ENCODE measurements at places on chromosomes 7 and 10. TPM values are rescaled to one million over a fixed set of nuclear protein-coding genes. Genes with fewer than 3 reads are reported as not detected.

DNA sequence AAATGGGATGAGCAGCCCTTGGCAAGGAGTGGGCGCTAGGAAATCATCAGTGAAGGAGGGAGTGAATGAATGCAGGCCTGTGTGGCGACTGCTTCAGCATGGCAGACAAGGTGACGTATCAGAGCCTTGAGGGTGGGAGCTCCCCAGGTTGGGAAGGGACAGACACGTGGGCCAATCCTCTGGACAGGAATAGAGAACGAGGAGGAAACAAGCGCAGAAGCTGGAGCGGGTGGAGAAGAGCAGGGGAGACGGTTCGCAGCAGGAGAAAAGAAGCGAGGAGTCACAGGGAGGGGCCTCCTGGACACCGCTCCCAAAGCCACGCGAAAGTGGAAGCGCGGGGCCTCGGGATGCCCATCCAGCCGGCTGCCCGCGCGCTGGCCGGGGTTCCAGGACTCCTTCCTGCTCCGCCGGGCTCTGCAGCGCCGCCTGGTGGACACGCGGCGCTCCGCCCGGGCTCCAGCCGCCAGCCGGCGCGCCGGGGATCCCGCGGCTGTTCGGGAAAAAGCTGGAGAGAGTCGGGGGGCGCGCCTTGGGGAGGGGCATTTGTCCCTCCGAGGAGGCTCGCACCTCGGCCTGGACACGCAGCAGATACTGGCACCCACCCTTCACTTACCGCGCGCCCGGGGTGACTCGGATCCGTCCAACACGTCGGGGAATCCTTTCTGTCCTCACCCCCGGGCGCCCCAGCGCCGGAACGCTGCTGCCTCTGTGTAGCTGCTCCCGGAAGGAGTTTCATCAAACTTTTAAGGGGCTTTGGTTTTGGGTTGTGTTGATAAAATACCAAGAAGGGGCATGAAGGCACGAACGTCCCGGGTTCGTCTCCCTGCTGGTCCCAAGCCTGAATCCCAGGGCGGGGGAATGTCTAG lies 6.3 kb downstream of the ZNF503 start:
- DNase-seq, result no peak

- no peak for DNase-seq
Observed at GRCh38 chr10:101671453-101671852, 23.5 kb downstream of the FBXW4 start.

DNA sequence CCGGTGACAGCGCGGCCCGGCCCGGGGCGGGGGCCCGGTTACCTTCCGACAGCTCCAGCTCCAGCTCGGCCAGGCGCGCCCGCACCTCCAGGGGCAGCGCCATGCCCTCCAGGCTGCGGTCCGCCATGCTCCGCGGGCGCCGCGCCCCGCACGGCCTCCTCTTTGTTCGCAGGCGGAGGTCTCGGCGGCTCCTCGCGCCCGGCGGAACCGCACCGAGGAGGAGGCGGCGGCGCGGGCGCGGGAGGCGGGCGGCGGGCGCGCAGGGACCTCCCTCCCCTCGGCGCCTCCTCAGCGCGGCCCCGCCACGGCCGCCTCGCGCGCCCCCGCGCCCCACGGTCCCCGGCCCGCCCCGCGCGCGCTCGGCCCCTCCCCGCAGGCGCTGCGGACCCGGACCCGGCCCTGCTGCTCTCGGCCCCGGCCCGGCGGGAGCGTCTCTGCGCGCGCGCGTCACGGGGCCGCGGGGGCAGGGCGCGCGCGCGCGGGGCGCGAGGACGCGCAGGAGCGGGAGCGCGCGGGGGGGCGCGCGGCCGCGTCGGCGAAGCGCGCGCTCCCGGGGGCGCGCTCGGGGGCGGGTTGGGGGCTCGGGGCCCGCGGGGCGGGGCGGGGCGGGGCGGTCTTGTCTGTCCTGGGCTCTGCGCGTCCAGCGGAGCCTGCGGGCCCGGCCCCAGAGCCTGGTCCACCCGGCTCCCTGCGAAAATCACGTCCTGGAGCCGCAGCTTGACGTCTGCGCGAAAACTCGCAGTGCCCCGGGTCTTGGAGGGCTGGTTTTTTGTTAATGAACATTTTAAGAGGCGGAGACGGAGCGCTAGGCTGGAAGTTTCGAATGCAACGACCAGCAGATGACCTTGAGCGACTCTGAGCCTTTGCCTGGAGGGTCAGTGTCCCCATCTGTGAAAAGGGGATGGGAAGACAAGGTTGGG lies at the start of gene DIP2C:
Gene DIP2C (minus strand): TSS at position 217 of the 920 bp plus-strand sequence. CDS start 90 bp downstream, at position 127.
- no peak for DNase-seq

- no peak for DNase-seq
Observed at GRCh38 chr10:48398261-48398660, 91.8 kb downstream of the MAPK8 start.

DNA sequence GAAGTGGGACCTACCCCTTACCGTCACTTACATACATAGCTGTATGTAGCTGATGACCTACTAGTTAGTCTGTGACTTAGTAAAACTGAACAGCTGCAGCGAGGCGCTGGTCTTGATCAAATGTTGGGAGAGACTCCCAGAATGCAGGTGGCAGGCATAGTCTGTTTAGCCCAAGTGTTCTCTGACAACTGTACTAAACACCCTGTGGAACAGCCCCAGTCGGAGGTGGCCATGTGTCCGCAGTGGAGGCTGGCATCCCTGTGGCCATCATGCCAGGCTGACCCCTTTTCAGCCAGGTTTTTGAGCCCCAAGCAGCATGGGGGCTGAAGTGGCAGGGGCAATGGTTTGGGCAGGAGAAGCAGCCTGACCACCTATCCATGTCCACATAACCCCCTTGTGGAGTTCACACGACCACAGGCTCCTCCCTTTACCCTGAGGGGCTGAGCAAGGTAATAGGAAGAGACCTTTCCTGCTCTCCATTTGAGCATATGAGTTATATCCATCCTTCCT lies 7.2 kb downstream of the ADCY1 start:
- no peak for DNase-seq

GRCh38 chr7:151334628-151335027 lies 7.0 kb upstream of the NUB1 start:
- DNase-seq, result no peak

- DNase-seq, result no peak
Observed at GRCh38 chr7:107723255-107723654, 20.7 kb upstream of the CBLL1 start.

- no peak for DNase-seq
Observed at GRCh38 chr10:33594475-33594874, 260.0 kb upstream of the NRP1 start.

DNA sequence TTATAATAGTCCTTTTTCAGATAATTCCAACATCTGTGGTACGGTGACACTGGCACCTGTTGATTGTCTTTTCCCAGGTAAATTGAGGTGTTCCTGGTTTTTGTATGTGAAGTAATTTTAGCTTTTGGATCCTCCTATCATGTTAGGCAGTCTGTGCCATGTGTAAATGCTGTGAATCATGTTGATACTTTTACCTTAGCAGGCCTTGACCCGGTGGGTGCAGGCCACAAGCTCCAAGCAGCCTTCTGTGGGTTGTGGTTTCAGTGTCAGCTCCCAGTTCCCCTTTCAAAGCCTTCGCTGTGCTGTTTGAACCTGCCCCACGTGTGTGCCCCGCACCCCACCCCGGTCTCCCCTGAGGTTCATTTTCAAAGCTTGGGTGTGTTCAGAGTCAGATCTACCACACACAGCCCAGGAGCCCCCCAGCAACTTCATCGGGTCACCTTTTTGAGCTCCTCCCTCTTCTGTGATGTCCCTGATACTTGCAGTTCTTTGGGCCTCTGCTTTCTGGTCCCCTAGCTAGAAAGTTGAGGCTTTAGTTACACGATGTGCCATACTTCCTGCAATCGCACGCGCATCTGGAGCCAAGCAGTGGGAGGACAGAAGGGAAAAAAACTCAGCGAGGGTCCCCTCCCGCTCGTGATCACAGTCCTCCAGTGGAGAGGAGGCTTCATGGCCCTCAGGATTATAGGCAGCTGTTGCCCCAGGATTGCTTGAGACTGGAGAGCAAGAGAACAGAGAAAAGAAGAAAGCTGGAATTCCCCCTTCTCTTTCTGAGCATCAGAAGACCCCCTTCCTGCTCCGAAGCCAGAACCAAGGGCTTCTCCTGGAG lies 8.7 kb upstream of the BHLHA15 start:
- peak; percentile 77 for DNase-seq

DNA sequence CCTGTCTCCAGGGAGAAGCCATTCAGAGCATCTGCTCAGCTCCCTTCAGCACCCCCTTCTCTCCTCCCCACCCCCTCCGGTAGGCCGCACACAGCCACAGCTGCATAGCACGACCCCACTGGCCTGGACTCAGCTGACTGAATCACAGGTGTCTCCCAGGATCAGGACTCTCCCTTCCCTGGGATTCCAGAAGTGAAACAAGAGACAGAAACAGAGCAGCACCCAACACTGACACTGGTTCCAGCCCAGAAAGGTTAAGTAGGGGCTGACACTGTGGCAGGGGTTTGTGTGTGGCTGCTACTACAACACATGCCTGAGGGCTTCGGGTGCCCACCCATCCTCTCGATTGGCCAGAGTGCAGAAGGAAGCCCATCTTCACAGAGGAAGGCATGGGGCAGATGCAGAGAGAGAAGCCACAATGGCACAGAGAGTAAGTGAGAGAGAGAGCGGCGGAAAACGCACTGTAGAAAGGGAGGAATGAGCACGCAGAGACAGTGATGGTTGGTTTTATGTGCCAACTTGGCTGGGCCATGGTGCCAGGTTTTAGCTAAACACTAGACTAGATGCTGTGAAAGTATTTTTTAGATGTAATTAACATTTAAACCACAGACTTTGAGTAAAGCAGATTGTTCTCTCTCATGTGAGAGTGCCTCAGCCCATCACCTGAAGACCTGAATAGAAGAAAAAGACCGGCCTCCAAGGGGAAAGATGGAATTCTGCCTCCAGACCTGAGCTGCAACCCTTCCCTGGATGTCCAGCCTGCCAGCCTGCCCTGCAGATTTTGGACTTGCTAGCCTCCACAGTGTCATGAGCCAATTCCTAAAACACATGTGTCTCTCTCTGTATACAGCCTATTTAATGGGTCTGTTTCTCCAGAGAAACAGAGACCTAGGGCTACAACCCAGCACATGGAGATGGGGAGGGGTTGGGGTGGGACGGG lies 107.5 kb downstream of the GRB10 start:
- no peak for DNase-seq

DNA sequence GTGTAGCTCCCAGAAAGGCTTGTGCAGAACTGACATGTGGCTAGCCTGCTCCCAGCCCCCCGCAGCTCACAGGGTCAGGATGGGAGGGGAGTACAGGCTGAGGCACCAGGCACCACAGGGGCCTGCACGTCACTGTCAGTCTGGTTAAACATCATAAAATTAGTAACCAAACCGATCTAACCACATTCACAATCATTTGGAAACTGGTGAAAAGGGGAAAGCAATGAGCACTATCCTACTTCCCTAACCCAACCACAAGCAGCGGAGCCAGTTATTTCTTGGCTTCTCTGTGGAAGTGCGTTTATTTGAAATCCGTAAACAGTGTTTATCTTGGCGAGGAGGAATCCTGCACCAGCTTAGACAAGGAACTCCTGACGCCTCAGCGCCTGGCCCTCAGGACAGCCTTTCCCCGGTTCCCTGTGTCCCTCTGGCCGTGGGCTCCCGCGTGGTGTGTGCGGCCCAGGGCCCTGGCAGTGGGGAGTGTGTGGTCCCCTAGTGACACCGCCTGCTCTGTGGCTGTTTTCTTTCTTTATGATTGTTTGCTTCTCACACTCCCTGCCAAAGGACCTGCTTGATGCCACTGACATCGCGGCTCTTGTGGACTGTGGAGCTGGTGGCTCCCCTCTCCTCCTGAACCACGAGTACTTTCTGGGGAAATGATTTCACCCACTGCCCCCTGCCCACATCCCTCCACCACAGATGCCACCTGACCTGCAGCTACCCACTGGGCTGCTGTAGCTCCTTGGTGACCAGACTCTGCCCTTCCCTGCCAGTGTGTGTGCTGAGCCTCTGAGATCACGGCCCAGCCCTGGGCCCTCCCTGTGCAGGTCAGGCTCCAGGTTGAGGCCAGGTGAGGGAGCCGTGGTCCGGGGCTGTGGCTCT lies 38.0 kb downstream of the INPP5A start:
- no peak for DNase-seq

GRCh38 chr10:45592926-45593325 lies 79.6 kb downstream of the ZFAND4 start:
- no peak for DNase-seq

- no peak for DNase-seq
Observed at GRCh38 chr10:86644152-86644793, 10.1 kb upstream of the OPN4 start.

- DNase-seq, result no peak
Observed at GRCh38 chr7:131648491-131648890, 92.1 kb upstream of the PODXL start.

DNA sequence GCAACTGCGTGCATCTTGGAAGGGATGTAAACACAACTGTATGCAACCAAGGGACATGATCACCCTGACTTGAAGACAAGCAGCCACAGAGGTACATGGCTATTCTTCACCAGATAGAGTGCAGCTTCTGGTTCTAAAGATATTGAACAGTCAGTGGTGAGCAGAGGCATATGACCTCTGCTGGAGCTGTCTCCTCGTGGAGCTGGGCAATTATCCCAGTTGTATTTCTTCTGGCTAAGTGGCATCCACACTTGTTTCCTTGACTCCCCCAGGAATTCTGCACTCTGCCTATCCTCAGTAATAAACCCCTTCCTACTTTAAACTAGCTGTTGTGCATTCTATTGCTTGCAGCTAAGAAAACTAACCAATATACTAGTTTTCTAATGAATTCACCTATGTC lies 216.8 kb downstream of the THSD7A start:
- no peak for DNase-seq

Gene CALHM3
- total RNA-seq, result not detected

Gene SNCG
- 0.41 TPM for total RNA-seq

Gene IKZF1
- total RNA-seq, result 496 TPM

Gene TOMM7
- 532 TPM for total RNA-seq

Gene OR2A1
- not detected for total RNA-seq

Gene SPDYE9
- not detected for total RNA-seq

Gene EN2
- not detected for total RNA-seq

Gene C10orf53
- not detected for total RNA-seq

Gene LHPP
- total RNA-seq, result 21.0 TPM

Gene LIPK
- total RNA-seq, result not detected

Gene SOSTDC1
- not detected for total RNA-seq

Gene PLPP4
- total RNA-seq, result not detected

Gene CFAP43
- not detected for total RNA-seq
